ENCODE measurements at places on chromosomes 4 and X.

DNA sequence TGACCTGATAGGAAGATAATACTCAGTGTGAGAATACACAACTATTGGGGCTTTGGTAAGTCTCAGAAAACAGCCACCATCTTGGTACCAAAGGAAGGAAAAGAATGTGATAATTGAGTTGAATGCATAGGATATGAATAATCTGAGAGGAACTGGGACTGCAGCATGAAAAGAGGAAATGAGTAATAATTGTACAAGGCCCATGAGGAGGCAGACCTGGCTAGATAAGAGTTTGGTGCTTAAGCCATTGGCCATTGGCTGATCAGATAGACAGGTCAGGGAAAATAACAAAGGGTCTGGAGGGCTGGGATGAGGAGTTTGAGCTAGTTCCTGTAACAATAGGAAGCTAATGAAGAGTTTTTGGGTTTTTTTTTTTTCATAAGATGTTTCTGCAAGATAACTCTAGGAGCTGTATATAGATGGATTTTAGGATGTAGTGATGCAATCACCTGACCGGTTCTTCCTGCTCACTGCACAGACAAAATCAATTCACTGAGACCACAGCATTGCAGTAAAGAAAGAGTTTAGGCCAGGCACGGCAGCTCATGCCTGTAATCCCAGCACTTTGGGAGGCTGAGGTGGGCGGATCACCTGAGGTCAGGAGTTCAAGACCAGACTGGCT lies 5.3 kb upstream of the TRMT2B start:
- DNase-seq = no peak

DNA sequence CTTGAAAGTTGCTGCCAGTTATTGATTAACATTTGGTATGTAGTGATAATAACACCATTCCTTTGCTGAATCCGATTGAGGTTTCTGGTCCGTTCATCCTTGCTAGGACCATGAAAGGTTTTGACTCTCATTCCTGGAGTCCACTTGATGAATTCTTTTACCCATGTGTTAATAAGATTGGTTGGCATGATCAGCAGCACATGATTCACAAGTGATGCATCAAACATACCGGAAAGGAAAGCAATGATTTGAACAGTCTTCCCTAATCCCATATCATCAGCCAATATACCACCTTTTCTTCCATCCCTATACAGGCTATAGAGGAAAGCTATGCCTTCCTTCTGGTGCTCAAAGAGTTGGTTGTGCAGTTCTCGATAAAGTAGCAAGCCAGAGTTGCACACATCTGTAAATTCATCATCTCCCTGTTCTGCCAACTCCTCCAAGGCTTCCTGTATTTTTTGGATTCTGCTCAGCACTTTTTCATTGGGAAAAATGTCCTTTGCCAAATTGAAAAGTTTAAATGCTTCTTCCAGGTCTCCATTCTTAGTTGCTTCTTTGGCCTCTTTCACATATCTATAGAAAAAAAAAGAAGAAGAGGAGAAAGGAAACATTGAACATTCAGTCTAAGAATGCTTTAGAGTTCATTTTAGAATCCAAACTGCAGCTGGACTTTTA lies 26.7 kb downstream of the PIN4 start:
- DNase-seq = no peak

- DNase-seq = no peak
Observed at GRCh38 chr4:137510557-137511265, 21.6 kb downstream of the PCDH18 start.

DNA sequence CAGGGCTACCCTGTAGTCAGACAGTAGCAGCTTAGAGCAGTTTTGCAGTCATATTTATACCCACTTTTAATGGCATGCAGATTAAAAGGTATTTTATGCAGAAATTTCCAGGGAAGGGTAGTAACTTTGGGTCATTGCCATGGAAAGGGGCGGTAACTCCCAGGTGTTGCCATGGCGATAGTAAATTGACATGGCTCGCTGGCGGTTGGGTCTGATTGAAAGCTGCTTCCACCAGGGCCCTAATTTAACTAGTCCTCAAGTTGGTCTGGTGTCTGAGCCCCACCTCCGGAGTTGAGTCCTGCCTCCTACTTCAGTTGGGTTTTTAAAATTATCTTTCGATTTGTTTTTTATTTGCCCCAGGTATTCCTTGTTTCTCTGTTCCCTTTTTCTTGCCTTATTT lies 70.1 kb downstream of the NAA11 start:
- DNase-seq = no peak

- DNase-seq = no peak
Observed at GRCh38 chr4:151671541-151672059, 89.2 kb downstream of the GATB start.

DNA sequence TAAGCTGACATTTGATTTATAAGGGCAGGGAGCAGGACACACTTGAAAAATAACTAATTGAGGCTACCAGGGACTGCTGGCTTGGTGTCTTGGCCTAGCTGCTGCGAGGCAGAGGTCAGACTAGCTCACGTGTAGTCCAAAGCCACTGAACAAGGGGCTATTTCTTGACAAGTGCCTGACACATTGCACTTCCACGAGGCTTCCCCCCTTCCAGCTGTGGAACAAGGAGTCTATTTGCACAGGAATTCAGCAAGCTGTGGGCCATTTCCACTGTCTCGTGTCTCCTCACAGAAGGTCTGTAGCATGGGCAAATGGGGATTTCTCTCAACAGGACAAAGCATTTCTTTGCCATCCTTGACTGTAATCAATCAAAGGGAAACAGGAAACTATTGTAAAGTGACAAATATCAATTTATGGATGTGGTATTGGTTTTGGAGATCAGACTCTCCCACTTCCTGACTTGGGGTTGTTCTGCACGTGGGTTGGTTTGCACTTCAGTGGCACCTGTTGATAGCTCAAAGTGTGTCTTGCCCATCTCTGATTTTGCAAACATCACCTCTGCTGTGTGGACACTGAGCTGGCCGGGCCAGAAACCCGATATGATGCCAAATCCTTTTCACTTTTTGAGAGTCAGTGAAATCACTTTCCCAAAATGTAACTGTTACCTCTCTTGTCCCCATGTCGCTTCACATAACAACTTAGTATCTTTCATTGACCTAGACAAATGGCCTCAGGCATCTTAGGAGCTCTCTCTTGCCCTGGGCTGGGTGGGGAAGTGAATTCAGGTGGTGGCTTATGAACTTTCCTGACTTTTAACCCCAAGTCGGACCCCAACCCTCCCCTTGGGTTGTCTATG lies 107.4 kb upstream of the MAMLD1 start:
- DNase-seq = no peak

DNA sequence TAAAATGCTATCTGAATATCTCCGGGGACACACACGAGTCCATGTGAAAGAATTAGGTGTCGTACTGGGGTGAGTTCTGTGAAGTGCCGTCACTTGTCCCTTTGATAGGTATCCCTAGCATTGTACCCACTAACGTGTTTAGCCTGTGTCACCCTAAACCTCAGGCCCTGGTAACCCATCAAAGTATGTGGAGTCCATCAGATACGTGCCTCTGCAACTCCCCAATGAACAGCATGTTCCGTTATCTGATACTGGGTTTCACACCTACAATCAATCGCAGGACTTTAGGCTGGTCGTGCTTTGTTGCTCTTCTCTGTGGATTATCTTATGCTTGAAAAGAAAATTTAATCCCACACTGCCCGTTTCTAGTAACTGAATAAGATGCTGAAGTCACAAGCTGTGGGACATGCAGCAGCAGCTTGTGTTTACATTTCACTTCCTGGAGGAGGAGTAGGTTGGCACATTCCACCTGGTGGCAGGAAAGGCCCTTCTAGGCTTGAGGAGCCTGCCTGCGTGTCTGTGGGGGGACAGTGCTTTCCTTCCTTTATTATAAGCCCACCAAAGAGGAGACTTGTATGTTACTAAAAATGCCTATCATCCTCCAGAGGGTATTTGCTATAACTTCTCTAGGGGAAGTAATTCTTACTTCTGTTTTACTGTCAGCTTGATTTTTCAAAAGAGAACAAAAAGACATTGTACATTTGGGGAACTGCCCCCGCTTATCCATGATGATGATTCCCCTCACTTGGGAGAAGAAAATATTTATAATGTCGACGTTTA lies 127.2 kb downstream of the FNIP2 start:
- no peak for DNase-seq

- DNase-seq = no peak
Observed at GRCh38 chrX:101682723-101683122, 23.1 kb upstream of the ARMCX2 start.

GRCh38 chr4:118034053-118034785 lies at the start of gene NDST3:
NDST3 (plus strand) TSS chr4:118034486; CDS start chr4:118053911, 19,425 bp downstream.
- DNase-seq = no peak

- DNase-seq = no peak
Observed at GRCh38 chrX:130758072-130758471, 144.9 kb downstream of the ENOX2 start.

GRCh38 chr4:104616401-104616820 lies 121.7 kb upstream of the CXXC4 start:
- DNase-seq = no peak

DNA sequence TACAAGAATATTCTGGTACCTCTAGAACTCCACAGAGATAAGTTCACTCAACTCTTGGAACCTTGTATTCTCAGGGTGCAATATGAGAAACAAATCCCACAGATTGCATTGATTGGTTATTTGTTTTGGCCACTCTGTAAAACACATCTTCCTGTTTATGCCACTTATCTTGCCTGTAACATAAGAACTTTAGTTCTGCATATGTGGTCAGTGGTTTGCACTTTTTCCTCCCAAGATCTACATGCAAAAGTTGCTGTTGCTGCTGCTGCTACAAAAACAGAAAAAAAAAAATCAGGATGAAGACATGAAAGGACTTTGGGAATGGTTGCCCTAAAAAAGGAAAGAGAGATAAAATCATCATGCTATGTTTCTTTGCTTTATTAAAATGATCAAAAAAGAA lies 9.6 kb downstream of the ODAPH start:
- no peak for DNase-seq

GRCh38 chrX:47091149-47091775 lies 13.0 kb downstream of the RGN start:
- DNase-seq = no peak

- DNase-seq = peak; percentile 7
Observed at GRCh38 chr4:70734168-70734954, 12.6 kb downstream of the RUFY3 start.

DNA sequence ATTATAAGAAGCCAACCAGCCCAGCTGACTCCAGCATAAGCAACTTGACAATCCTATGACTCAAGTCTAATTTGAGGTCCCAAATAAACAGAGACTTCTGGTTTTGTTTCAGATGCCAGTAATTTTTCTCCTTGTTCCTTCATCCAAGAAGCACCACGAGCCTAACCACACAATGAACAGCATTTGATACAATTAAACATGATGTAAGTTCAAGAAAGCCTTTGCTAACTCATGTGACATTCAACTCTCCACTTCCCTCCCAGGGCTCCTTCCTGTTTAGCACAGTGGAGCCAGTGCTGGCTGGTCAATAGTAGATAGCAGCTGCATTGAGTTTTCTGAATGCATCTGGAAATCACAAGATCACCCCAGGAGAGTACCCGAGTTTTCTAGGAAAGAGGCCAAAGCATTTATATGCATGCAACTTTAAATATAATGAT lies 206.3 kb downstream of the ARHGAP24 start:
- DNase-seq = no peak

GRCh38 chr4:138663883-138664282 lies 351.7 kb upstream of the NOCT start:
- DNase-seq = no peak

- DNase-seq = no peak
Observed at GRCh38 chr4:188046657-188047056, 51.1 kb downstream of the ZFP42 start.

- DNase-seq = no peak
Observed at GRCh38 chr4:186058253-186058979, 10.5 kb upstream of the TLR3 start.

GRCh38 chr4:181766061-181766548 lies 477.1 kb upstream of the TENM3 start:
- no peak for DNase-seq

- DNase-seq = no peak
Observed at GRCh38 chrX:41245641-41246040, 88.3 kb upstream of the DDX3X start.

DNA sequence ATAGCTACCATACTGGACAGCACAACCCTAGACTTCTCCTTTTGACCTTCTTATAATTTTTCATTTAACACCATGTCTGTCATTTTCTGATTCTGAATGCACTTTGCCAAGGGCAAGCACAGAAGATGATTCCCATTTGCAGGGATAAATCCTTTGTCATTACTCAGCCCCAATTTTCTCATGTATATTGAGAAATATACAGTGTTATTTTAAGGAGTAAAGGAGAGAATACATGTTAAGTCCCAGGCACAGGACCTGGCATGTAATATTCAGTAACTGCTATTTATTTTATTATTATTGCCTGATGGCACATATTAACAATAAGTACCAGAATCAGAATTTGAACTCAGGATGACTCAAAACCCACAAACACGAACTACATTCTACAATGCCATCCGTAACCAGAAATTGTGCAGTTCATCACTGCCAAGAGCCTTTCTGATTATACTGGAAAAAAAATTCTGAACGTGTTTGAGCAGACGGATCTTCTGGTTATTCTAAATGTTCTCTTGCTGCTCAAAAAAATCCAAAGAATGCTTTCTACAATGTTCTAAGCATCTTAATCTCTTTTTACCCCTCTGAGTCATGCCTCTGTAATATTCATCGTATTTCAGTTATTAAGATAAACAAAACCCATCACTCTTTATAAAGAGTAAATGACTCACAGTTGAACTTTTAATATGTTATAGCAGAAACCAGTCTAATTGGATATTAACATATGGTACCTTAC lies 170.0 kb downstream of the MID1 start:
- no peak for DNase-seq

DNA sequence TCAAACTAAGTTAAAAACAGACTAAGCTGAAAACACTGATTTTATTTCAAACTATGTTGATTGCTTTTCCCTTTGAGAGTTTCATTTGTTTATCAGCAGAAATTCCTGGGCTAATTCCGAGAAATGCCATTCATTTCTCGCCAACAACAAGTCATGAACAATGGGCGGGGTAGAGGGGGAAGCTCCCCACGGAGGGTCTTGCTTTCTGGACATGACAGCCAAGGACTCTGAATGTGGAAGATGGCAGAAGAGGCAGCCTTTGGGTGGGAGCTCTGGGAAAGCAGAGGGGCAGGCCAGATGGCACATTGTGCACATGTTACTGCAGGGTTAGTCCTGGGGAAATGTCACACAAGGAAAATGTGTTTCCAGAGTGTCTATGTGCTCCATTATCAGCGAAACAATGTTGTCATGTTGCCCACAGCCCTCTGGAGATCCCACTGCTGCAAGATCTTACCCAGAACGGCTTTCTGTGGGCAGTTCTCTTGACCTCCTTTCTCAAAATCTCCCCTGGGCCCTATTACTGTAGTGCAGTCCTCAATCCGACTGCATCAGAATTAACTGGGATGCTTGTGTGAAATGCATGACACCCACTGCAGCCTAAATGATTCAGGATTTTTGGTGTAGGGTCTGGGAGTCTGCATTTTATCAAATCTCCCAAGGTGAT lies 45.0 kb downstream of the CHRDL1 start:
- DNase-seq = no peak

GRCh38 chrX:40772290-40772689 lies 36.9 kb upstream of the MED14 start:
- no peak for DNase-seq

- DNase-seq = peak; percentile 72
Observed at GRCh38 chr4:10106421-10107039, 10.1 kb downstream of the WDR1 start.

Data from stimulated activated CD4-positive, alpha-beta T cell treated with anti-CD3 and anti-CD28 coated beads, Interleukin-12 subunit alpha, Interleukin-12 subunit beta, amount 100 ng/mL, for 48 hours (primary cell).